ENCODE measurements at places on chromosomes 16 and 17.

GRCh38 chr16:85798901-85799496, 345 bp downstream of the EMC8 start:
- peak; percentile 70 for DNase-seq

DNA sequence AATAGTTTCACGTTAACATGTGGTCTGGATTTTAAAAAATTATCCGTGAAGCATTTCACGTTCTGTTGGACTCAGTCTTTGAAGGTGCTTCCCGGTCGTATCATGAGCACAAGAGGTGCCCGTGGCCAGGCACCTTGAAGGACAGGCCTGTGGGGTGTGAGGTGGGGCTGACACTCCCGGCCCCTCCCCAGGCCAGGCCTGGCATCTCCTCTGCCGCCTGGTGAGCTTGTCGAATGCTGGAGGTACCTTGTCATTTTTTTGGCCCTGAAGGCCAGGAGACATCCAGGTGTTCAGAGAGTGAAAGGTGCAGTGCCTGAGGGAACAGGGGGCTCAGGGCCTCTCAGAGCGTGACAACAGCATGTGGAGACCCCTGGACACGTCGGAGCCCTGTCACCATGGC, 11.7 kb downstream of the ZNF469 start:
- DNase-seq: no peak

- DNase-seq: no peak
These were observed 10.0 kb downstream of the SLC38A8 start for GRCh38 chr16:84032458-84033178.

GRCh38 chr16:11915644-11916523, at the start of gene GSPT1:
GSPT1 (minus strand) TSS chr16:11915956; CDS start chr16:11915720, 236 bp downstream.
- peak; percentile 100 for DNase-seq

DNA sequence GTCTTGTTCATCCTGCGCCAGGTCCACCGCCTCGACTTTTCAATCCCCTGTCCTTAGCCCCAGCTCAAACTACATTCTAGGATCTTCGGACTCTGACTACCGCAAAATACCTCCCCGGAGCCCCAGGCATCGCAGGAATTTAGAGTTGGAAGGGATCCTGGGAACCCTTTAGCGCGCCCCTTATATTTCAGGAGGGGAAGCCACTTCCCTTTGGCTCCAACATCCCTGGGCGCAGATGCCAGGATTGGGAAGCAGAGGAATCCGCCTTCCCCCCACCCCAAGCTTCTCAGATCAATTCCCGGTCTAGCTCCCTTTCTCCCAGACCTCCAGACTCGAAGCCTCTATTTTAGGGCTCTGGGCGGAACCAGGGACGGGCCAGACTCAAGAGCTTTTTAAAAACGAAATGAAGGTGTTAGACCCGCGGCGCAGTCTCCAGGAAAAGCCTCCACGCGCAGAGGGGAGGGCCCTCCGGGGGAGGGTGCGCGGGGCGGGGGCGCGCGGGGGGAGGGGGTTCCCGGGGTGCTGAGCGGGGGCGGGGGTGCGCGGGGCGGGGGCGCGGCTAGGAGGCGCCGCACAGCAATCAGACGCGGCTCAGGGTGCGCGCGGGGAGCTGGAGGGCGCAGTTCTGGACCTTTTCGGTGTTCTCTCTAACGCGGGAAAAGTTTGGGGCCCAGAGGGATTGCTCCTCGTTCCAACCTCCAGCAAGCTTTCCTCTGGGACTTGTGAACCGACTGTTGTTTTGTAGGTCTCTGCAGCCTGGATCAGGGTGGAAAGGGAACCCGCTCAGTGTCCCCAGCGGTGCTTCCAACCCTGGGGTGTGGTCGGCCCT, 1.6 kb downstream of the AHSP start:
- DNase-seq: no peak

DNA sequence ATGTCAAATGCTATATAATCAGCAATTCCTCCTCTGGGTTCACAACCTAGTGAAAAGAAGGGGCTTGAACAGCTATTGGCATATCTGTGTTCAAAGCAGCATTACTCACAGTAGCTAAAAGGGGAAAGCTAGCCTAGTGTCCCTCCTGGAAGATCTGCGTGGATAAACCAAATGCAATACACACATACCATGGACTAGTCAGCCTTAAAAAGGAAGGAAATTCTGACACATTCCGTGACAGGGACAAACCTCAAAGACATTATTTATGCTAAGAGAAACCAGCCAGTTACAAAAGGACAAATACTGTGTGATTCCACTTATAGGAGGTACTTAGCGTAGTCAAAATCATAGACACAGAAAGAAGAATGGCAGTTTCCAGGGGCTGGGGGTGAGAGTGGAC, 90.1 kb downstream of the XYLT1 start:
- no peak for DNase-seq

GRCh38 chr17:74268558-74268957, 5.5 kb upstream of the DNAI2 start:
- no peak for DNase-seq

- DNase-seq: no peak
These were observed 21.3 kb downstream of the SRCIN1 start for GRCh38 chr17:38584350-38584925.

GRCh38 chr16:22016927-22017326, 9.0 kb downstream of the MOSMO start:
- no peak for DNase-seq

DNA sequence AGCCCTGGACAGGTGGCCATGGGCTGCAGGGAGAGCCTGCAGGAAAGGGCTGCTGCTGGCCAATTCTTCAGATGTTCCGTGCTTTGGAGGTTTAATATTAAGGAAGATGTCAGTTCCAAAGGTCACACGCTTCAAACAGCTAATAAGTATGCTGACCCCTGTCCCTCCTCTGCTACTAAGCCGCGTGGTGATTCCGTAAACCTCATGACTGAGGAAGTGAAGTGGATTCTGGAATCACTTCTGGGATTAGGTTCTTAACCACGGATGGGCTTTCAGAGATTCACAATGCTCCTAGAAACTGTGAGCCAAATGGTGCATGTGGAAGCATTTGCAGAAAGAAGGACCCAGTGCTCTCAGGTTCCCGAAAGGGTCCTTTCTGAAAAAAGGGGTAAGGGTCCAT, 28.5 kb upstream of the ERN1 start:
- no peak for DNase-seq

DNA sequence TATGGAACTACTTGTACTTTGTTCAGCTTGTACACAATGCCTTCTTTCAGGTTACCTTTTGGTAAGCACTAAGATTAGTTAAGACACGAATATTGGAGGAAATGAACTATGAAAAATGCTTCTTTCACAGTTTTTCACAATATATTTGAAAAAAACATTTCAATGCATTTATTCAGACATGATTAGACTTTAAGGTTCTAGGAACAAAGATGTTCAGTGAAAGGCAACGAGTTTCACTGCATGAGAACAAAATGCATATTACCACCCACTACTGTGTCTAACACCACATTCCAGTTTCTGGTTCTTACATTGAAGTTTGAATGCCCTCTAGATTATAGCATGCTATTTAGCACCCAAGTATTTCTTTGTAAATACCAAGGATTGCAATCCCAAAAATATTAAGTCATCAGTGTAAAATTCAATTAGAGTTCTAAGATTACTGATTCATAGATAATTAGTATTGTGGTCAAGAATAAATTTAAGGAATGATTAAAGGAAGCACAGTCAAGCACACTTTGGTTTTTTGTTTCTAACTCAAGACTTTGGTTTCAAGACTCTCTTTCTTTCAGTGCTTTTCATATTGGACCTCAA, 261.7 kb downstream of the CEP112 start:
- no peak for DNase-seq

DNA sequence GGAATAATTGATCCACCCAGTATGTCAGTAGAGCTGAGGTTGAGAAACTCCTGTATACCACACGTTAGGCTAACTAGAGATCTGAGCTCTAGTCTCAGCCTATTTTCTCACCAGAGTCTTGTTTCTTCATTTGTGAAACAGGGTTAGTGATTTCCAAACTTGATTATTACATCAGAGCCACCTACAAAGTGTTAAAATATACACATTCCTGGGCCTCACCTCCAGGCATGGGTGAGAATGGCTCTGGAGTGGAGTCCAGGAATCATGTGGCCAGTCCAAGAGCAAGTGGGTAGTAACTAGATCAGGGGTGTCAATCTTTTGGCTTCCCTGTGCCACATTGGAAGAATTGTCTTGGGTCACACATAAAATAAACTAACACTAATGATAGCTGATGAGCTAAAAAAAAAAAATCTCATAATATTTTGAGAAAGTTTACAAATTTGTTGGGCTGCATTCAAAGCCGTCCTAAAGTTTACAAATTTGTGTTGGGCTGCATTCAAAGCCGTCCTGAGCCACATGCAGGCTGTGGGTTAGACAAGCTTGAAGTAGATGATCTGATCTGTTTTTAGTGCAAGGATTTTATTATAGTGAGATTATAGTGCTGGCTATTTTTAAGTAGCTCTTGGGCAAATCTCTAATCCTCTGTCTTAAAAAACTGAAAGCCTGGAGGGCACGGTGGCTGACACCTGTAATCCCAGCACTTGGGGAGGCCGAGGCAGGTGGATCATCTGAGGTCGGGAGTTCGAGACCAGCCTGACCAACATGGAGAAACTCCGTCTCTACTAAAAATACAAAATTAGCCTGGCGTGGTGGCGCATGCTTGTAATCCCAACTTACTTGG, 20.4 kb downstream of the PRCD start:
- DNase-seq: no peak

DNA sequence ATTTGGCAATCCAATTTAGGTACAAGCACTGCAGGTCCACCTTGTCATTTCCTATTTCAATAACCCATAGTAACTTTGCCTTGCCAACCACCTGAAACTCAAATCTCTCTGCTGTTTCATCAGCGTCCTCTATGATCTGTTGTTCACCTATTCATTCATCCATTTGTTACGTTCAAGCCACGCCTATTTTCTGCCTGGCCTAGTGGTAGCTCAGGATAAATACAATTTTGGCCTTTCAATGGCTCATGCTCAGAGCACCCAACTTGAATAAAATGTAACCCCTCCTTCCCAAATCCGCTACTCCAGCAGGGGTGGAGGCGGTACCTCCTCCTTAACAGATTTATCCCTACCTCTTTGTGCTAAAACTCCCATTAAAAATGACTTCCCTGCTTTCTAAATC, 3.6 kb upstream of the FBXO47 start:
- no peak for DNase-seq

DNA sequence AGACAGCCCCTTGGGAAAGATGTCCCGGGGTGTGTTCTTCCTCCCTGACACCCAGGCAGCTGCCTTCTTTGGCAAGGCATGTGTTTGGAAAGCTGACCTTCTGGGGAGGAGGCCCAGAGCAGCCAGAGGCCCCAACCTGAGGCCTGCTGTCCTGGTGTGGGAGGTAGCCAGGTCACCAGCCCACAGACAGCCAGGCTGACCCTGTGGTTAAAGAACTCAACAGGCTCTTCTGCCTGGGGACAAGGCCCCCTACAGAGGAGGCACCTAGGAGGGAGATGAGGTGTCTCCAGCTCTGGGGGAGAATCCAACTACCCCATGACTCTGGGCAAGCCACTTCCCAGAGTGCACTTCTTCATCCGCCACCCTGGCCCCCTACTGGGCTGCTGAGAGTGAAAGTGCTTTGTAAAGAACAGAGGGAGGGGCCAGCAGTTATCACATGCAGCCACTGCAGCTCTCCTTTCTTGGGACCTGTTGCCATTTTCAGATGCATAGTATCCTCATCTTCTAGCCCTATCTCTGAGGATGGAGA, 13.1 kb upstream of the SREBF1 start:
- DNase-seq: no peak

DNA sequence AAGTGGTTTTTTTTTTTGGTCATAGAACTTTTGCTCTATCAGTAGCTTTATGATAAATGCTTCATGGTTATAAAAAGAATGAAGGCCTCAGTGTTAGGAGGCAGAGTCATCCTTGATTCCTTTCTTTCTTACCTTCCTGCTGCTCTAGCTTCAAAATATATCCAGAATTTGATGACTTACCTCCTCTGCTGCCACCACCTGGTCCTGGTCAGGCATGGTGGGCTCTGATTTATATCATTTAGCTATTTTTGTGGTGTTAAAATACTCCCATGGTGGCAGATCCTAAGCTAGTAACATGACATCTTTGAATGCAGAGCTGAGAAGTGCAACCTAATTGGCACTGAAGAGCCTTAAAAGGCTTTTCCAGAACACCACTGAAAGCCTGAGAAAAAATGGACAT, 508.8 kb upstream of the CDH8 start:
- DNase-seq: no peak

DNA sequence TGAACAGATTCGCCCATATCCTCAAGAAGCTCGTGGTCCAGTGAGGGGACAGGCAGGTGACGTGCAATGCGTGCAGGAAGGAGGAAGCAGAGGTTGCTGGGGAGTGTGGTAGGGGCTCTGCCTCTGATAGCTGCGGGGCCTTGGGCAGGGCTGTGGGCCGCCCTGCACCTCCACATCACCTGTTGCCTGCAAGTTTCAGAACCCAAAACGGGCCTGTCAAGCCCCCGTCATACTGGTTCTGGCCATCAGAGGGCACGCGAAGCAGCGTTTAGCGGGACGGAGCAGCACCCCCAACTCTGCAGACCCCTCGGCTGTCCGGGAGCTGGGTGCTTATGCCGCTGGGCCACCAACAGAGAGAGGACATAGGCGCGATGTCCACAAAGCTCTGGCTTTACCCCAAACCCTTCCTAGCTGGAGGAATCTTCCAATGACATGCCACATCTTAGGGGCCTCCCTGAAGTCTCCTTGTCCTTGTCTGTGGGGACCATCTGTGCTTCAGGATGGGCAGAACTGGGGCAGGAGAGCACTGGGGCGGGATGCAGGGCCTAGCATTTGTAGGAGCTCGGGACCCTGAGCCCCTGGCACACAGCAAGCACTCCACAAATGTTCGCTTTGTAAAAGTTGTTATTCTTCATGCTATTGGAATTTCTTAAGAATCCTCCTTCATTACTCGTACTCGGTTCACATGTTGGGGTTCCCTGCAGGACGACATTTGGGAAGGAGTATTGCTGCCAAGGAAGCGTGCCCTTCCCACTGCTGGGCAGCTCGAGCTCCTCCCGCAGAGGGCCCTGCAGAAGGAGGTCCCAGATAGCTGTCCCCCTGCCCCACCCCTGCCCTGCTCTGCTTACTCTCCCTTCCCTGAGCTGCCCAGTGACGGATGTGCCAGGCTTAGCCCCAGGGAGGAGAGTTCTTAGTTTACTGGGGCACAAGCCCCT, 64.3 kb downstream of the CNGB1 start:
- DNase-seq: no peak

DNA sequence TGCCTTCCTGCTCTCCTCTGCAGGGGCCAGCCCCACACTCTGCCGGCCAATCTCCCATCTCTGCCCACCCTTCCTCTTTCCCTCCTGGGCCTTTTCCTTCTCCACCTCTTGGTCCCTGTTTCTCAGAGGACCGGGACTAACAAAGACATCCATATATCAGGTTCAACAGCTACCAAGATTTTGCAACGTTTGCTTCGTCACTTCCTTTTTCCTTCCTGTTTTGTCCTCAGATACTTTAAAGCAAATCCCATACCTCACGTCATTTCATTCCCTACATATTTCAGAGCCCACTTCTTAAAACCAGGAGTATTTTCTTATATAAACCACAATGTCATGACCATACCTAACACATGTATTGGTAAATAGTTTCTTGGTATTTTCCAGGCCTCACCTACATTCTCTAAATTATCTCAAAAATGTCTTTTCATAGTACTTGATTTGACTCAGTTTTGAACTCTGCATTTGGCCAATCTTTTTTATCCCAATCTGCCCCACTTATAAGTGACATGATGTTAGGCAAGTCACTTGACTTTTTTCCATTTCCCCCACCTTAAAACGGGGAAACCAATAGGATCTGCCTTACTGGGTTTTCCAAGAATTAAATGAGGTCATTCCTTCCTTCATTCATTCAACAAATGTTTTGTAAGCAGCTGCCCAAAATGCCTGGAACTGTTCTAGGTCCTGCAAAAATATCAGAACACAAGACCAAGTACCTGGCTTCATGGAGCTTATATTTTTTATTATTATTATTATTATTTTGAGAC, 7.2 kb upstream of the USP10 start:
- no peak for DNase-seq

GRCh38 chr16:23597003-23597756, 1.1 kb upstream of the NDUFAB1 start:
- DNase-seq: no peak

All from left forelimb (tissue), 1 donor.